Stimulated activated CD8-positive, alpha-beta memory T cell treated with anti-CD3 and anti-CD28 coated beads, Interleukin-15, amount 100 ng/mL, for 24 hours (primary cell): ENCODE measurements at places on chromosomes 12 and 14.

DNA sequence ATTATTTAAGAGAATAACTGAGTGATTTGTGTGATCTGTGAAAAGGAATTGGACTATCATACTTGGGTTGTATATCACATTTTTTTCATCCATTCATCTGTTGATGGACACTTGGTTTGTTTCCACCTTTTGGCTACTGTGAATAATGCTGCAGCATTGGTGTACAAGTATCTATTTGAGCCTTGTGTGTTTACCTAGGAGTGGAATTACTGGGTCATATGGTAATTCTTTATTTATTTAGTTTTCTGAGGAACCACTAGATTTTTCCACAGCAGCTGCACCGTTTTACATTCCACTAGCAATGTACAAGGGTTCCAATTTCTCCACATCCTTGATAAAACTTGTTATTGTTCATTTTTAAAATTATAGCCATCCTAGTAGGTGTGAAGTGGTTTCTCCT lies 56.1 kb downstream of the APAF1 start:
- no peak for DNase-seq

GRCh38 chr12:93134175-93134890 lies 205.2 kb upstream of the EEA1 start:
- no peak for DNase-seq

GRCh38 chr12:75489613-75490210 lies 9.2 kb downstream of the GLIPR1 start:
- DNase-seq = no peak

DNA sequence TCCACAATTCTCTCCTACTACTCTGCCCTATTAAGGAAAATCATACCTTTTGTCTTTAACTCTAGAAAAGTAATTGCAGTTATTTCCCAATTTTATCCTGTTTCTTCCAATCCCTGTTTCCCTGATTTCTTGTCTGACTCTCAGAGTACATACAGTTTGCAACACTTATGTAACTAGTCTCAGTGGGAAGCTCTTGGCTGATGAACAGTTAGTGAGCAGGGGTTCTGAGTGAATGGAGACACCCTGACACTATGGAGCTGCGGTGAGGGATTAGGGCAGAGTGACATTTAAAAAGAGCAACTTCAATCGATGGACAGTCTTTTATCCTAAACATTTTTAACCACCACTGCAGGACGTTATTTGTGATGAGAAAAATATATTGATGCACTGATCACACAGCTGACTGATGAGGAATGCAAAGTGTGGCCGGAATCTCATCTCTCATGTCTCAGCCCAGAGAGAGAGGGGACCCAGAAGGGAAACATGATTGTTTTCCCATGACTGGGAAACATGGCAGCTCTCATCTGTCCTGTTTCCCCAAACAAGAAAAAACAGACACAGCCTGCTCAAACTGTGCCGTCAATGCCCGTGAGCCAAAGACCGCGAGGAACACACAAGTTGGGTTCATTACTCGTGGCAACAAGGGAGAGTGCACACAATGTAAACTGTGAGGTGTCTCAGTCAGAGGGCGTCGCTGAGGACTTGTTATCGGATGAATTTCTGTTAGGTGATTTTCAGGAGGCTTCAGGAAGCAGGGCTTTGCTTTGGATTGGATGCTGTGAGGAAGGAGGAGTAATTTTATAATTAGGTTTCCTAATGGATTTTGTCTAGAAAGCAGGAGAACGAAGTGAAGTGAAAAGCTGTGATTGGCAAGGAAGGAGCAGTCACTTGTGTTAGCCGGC lies 5.2 kb upstream of the SLC6A13 start:
- no peak for DNase-seq

DNA sequence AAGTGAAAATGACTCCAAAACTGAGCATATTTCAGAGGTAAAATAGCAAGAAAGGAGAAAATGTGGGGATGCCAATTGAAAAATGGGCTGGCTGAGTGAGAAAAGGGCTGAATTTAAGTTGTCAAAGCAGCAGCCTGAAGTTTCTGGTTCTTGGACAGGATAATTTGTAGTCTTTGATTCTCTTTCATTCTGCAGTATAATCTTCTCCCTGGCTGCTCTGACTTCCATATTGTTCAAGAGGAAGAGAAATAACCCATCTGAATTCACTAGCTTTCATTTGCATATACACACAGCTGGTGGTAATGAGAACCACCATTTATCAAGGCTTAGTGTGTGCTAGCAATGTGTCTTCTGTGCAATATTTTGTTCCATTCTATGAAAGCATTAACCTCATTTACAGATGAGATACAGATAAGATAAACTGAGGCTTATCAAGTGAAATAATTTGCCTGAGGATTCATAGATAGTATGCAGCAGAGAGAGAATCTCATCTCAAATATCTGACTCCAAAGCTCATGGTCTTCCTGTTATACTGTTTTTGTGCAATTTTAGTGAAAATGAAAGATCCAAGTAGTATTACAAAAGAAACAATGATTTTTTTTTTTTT lies 184.2 kb downstream of the TMTC2 start:
- no peak for DNase-seq
